Lung microvascular endothelial cell (primary cell): ENCODE measurements at places on chromosomes 5 and 9.

GRCh38 chr5:160297776-160298175 is 14.6 kb downstream of the CCNJL start:
- no peak for DNase-seq

DNA sequence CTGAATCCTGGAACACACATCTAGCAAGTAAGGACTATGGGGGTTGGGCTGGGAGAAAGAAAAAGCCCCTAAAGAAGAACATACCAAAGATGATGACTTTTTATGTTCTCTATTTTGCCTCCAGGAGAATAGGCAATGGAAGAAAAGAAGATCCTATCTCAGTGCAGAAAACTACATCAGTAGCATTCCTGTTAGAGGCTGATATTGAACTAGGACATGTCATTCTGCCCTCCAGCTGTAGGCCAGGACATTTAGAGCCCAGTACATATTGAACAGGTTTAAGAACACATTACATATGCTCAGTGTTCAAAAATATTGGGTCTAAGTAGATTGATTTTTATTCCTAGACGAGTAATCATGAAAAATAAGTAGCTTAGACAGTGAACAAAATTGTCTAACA is 24.7 kb downstream of the PRLR start:
- no peak for DNase-seq

DNA sequence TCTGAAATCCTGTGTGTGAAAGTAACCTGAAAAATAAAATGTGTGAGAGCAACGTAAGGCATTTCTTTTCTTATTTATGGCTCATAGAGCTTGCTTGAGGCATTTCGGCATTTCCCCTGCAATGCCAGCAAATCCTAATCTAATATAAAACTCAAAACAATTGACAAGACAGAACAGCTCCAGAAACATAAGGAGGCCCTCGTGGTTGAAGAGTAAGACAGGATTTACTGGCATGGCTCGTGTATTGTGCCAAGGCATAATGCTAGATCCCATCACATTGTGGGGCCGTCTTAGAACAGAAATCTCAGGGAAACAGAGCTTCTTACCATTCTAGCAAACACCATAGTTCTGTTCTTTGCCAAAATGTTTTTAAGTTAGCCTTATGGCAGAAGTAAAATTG is 166.2 kb downstream of the NTRK2 start:
- no peak for DNase-seq

DNA sequence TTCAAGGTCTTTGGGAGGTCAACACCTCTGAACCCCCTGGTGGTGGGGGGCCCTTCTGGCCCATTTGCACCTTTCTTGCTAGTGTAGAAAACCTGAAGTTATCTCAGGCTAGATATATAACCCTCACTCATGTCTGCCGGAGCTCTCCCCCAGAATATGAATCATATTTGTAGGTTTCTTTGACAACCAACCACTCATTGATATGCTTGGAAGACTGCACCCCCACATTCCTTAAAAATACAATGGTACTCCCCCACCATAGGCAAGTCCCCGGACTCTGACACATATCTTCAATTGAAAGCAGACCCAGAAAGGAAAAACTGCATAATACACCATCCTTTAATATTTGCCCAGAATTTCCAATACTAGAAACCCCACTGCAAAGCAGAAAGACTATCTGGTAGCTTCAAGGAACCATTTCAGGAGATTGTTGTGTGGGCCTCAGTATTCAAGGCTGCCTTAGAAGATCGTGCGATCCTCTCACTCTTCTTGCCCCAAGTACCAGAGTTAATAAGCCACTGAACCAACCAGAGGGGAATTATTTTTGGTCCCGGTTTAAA is 978 bp upstream of the UBE2B start:
- no peak for DNase-seq

- DNase-seq, result peak; percentile 62
Measured at GRCh38 chr5:138824924-138825863, 49.9 kb downstream of the LRRTM2 start.

- peak; percentile 33 for DNase-seq
Measured at GRCh38 chr5:380701-381309, 59.3 kb downstream of the AHRR start.

DNA sequence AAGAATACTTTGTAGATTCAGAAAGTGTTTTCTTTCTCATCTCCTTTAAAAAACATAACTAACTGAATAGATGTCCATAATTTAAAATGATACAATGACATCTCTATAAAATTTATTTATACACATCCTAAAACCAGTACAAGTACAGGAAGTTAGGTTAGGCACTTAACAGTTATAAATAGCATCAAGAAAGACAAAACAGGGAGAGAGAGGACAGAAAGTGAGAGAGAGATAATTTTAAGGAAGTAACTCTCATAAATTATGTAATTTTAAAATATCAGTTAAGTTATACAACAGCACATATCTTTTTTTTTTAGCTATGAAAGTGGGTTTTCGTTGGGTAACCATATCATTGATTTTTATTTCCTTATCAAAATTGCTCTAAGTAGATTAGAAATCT is 1068.6 kb downstream of the TAF11L14 start:
- no peak for DNase-seq

DNA sequence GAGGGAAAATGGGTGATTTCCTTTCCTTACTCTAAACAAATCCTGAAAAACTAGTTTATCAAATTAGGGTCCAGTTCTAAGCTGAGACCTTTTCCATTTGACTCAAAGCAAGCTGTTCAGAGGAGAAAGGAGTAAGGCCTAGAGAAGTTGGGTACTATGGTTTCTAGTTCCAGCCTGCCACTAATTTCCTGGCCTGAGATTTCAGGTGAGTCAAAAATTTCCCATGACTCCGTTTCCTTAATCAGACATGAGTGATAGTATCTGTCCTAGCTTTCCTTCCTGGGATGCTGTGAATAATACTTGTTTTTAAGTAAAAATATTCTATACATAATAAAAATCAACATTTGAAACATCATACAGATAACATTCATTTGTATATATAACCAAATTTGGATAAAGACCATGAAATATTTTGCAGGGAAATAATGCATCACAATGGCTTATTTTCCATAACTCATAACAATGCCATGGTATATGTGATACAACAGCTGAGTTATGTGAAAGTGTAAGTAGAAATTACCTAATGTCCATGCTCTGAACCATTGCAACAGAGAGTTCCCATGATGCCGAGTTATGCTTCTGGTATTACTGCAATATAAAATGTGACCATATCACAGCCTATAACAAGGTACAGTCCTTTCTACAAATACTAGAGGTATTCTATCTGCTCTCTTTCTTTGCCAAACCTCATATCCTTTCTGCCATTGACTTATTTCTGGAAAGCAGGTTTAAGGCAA is 142.7 kb downstream of the MLLT3 start:
- DNase-seq, result peak; percentile 4

DNA sequence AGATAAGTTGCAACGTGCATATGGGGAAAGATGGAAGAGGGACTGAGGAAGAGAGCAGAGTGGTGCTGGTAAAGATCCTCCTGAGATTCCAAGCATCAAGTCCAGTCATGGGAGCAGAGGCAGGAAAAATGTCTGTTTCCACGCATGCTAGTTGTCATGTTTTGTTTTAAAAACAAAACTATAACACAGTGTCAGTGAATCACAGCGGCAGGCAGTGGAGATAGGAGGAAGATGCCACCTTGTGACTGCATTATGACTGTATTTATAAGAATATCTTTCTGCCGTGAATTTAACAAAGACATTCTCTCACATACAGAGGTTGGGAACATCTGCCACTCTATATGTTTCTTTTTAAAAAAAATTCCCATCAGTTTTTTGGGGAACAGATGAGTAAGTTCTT is 3.7 kb upstream of the SVEP1 start:
- peak; percentile 39 for DNase-seq

- DNase-seq, result no peak
Measured at GRCh38 chr9:4066120-4066519, 233.7 kb downstream of the GLIS3 start.

DNA sequence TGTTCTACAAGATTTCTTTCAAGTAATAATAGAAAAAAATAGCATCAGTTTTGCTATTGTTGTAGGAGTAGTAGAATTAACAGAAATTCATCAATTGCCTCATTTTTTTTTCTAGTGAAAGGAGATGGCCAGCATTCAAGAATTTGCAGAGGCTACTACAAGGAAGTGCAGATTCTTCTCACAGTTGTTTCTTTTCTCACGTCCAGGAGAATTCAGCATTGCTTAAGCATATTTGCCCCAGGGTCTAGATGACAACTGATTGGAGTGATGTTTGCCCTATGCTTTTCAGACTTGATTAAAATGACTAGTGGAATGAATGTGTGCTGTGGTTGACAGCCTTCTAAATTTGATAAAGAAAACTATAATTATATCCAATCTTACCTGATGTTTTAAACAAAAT is 46.6 kb upstream of the SLC12A2 start:
- no peak for DNase-seq

GRCh38 chr5:176693477-176693851 is 46.2 kb downstream of the TSPAN17 start:
- peak; percentile 12 for DNase-seq

GRCh38 chr9:26975728-26976707 is 19.8 kb downstream of the IFT74 start:
- DNase-seq, result peak; percentile 59

GRCh38 chr9:21060919-21061561 is 16.7 kb downstream of the IFNB1 start:
- DNase-seq, result no peak

- peak; percentile 85 for DNase-seq
Measured at GRCh38 chr5:131610198-131611063, 24.6 kb downstream of the RAPGEF6 start.

GRCh38 chr9:136274786-136275654 is 28.9 kb downstream of the CCDC187 start:
- DNase-seq, result no peak

- DNase-seq, result no peak
Measured at GRCh38 chr9:111001526-111001925, 36.7 kb downstream of the LPAR1 start.

GRCh38 chr9:122991370-122991830 is 42.1 kb upstream of the GPR21 start:
- peak; percentile 87 for DNase-seq

- no peak for DNase-seq
Measured at GRCh38 chr9:129949821-129950220, 93.2 kb downstream of the FNBP1 start.

DNA sequence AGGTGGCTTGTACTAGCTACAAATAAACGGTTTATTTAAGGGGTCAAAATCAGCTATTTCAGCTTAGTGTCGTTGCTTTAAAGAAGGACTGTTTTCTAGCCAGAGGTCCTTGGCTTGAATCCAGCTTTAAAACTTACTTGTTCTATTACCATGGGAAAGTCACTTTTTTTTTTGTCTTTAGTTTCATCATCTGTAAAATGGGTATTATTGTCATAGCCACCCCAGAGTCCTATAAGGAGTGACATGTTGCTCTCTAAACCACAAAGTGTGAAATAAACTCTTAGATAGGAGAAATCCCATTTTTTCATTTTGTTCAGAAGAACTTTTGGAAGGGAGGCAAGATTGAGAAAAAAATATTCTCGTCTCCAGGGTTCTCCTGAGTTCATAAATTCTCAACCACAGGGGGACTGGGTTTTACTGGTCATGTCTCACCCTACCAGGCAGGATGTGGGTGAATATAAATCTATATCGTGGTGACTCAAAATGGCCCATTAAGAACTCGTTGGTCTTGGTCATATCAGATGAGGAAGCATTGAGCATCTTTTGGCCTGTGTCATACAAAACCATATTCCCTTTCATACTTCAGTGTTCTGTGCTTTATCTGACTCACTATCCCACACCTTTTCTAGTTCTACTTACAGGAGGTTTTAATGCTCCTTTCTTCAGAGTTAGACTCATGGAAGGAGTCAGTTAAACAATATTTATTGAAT is 202.7 kb upstream of the NR3C1 start:
- no peak for DNase-seq

DNA sequence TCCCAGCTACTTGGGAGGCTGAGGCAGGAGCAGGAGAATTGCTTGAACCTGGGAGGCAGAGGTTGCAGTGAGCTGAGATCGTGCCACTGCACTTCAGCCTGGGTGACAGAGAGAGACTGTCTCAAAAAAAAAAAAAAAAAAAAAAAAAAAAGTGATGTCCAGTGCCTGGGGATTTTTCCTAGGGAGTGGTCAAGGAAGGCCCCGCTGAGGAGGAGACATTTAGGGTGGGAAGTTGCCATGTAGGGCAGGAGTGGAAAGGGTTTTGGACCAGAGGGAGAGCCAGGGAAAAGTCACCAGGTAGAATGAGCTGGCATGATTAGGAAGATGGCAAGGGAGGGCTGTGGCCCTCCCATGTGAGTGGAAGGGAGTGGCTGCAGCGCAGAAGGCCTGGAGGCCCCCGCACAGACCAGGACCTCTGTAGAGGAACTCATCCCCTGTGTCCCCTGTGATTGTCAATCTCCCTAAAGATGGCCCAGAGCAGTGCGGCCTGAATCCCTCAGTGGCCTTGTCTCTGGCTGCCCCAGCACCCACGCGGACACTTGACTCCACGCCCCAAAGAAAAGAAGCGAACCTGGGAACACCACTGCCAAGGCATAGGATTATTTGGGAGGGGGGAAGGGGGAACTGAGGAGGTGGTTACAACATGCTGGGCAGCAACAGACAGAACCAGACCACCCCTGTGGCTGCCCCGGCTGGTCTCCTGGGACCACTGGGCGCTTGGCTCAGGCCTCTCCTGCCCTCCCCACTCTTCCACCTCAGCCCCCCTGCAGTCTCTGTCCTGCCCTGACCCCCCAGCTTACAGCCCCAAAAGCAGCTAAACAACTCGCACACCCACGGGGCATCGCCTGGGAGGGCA is 2.6 kb upstream of the SQSTM1 start:
- peak; percentile 26 for DNase-seq

- no peak for DNase-seq
Measured at GRCh38 chr5:134132372-134133187, 18.1 kb downstream of the TCF7 start.

DNA sequence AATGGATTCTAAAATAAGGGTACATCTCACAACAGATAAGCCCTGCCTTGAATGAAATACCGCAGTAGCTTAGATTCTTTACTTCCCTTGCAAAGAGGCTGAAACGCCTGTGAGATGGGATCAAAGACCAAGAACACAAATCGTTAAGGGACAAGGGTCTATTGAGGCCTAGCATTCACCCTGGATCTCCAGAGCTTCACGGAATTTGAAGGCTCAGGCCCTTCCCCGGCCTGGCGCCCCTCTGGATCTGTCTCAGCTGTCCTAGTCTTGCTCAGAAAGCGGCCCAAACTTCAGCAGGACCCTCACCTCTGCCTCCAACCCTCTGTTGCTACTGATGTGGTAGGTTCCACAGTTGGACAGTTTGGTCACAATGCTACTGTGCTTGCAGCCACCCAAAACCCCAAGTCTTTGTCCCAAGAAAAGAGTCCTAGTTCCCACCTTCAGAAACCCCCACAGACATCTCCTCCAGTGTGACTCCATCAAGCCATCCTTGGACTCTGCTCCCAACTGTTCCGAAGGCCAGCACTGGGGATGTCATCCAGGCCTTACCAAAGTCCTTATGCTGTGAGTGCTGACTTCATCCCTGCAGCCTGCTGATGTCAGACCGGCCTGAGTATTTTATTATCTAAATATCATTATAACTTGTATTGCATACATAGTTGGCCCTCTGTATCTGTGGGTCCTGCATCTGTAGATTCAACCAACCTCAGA is 9.4 kb downstream of the CORO2A start:
- DNase-seq, result no peak

DNA sequence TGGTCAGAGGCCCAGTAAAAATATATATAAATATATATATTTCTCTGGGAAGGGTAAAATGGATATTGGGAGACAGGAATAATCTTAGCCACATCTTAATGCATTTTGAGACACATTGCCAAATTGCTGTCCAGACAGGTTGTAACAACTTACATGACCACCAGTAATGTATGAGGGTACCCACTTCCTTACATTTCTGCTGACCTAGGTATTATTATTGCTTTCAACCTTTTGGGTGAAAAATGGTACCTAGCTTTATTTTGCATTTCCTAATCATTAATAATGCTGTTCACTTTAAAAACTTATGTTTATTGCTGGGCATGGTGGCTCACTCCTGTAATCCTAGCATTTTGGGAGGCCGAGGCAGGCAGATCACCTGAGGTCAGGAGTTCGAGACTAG is 61.5 kb downstream of the MEGF10 start:
- no peak for DNase-seq
